ACHN (cell line): ENCODE measurements at places on chromosomes 1 and 21.

DNA sequence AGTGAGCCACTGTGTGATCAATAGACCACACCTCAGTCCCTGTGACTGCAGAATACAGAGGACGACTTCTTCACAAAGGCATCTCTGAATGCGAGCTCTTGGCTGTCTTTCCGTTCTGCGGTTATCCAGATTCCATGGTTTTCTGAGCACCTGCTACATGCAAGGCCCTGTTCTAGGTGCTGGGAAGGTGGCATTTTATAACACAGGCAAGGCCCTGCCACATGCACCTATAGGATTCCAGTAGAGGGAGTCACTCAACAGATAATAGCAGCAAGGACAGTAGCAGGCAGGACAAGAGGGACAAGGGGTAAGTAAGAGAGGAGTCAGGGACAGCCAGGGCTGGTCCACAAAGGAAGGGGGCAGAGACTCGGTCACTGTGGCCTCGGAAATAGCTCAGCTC lies 9.0 kb downstream of the URB1 start:
- DNase-seq, result no peak

- peak; percentile 78 for DNase-seq
Measured at GRCh38 chr1:1021920-1022259, 2.0 kb downstream of the AGRN start.

DNA sequence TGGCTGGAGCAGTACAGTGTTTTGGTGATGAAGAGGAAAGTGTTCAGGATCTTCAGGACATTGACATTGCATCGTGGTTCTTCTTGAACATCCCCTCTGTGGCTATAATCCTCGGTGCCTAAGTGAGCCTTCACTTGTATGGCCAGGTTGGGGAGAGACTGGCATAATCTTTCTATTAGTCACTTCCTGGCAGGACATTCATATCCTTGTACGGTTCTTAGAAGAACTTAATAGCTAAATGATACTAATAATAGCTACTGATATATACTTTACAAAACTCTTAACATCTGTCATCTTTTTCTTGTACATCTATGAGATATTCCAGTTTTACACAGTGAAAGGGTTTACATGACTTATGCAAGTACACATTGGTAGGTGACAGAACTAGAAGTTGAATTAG lies 35.8 kb downstream of the CELF3 start:
- peak; percentile 89 for DNase-seq

GRCh38 chr1:81231729-81232038 lies 569.0 kb upstream of the ADGRL2 start:
- no peak for DNase-seq

DNA sequence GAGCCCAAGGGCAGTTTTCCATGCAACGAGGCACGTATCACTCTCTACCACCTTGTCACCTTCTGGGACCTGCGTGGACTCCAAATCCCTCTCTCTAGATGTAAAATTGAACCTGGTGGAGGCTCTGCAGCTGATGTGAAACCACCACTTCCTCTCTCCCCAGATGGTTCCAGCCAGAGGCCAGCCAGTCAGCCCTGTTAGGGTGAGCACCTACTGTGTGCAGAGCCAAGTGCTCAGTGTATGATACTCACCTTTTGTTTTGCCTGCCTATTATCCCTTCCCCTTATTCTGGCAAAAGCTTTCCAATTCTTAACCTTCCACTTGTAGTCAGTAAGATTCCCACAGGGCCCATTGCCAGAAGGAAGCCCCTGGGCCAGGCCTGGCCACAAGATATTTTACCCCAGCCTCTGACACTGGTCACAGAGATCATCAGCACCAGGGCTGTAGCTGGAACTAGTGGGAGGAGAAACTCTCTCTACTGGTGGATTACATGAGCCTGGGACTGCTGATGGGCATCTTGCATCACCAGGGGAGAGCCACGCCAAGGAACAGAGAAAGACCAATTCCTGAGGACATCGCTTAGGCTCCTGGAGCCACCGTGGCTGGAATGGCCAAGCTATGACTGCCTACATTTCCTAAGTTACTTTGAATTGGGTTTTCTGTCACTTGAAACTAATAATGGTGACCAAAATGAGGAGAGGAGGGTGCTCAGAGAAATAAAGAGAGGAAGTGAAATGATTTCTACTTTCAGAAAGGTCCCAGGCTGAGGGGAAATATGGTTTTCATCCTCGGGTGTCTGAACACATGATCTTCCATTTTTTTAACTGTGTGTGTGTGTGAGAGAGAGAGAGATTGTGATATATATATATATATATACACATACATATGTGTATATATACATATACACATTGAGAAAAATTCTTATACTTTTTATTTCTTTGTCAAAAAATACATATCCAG lies 26.6 kb upstream of the RD3 start:
- no peak for DNase-seq
